Fibroblast of villous mesenchyme (primary cell): ENCODE measurements at places on chromosomes 3 and 15. TPM values are rescaled to one million over a fixed set of nuclear protein-coding genes. Genes with fewer than 3 reads are reported as not detected.

DNA sequence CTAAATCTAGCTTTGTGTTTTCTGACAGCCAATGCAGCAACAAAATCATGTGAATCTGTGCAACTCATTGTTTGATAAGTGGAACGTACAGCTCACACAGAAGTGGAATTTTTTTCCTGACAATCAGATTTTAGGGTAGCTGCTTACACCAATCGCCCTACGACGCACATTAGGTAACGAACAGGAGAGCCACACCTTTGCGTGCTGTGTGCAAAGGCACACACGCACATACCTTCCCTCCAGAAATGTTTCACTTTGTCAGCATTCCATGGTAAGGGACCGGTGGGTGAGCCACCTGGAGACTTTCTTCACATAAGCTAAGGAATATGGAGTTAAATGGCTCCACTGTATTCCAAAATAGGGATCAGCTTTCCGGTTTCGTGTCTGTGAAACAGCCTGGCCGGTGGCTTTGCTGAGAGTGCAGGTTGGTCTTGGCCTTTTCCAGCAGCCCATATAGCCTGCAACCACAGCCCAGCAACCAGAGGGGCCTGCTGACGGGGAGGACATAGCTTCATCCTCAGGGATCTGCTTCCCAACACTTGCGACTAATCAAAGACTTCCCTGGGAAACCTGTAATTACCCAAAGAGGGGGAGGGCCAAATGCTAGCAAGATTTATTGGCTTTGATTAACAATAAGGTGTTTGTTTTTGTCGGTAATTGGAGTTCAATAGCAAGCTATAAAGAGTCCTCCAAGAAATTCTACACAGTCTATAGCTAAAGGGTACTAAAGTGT is 145.3 kb downstream of the ADAMTS17 start:
- no peak for DNase-seq

DNA sequence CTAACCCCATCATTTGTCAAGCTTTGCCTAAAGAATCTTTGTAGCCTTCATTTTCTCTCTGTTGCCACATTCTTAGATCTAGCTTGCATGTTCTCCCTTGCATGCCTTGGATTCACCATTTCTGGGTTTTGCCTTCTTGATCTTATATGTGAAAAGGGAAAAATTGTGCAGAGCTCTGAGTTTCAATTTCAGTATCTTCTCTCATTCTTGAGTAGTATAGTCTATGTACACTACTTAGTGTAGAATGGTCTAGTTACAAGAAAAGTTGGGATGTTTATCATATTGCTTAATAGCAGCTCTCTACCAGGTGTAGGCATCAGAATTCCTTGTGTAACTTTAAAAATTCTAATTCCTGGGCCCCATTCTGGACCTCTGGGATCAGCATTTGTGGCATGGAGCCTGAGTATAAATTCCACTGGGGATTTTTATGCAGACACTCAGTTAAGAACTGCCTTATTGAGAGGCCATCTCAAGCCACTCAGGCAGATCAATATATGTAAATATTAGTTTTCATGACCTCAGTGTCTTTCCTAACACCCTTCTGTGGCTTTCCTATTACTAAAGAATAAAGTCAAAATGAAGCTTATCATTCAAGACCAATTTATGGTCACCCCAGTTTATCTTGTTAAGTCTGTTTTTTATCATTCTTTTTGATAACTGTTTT is 23.4 kb downstream of the GTF2E1 start:
- no peak for DNase-seq

CFAP20DC gene
- 1.3 and 1.7 TPM in 2 replicates for total RNA-seq

RARB gene
- total RNA-seq = 13.2 and 21.6 TPM in 2 replicates

BTLA gene
- total RNA-seq = not detected in 2 replicates

THBS1 gene
- total RNA-seq = 7,420 and 8,241 TPM in 2 replicates
